ENCODE measurements at places on chromosomes 12 and 14.
A peak's percentile ranks its signal among the peaks of the same experiment; 100 is the strongest.

- peak; percentile 23 for DNase-seq
These were observed 141.7 kb downstream of the SYT1 start for GRCh38 chr12:79006306-79006705.

DNA sequence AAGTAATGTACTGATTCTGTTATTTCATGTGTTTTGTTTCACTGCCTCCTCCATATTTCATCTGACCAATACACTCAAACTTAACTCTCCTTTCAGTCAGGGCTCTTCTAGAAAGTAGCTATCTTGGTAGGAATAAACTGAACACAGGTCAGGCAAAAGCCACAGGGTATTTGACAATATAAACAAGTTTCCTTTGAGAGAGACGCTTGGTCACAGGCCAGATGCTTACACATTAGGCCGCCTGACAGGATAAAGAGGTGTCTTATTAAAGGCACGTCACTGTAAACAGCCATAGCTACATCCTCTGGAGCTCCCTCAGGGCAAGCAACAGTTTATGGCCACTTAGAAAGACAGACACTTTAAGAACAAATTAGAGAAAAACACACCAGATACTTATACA is 607.5 kb downstream of the SLC6A15 start:
- DNase-seq: no peak

- no peak for DNase-seq
These were observed 88.8 kb downstream of the SINHCAF start for GRCh38 chr12:31236998-31237637.

DNA sequence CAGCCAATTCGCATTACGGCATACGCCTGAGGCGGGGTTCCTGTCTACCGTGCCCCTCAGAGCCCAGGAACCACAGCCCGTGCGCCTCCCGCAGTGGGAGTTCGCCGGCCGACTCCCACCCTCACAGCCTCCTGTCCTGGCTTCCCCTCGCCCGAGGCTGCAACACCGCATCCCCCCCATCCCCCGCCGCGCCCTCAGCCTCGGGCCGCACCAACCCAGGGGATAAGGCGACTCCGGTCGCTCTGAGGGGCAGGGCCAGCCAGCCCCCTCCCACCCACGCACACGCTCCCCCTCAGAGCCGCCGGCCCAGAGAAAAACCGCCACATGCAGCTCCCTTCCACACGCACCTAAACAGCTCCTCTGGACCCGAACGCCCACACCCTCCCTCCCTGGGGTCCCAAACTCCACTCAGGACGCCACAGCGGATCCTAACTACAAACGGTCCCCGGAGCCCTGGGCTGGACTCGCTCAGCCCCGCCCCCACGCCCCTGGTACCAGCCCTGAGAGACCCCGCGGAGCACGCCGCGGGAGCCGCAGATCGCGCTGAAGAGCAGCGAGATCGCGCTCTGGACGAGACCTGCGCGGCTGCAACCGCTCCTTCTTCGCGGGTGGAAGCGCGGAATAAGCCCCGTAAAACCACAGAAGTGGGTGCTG is at the start of gene C14orf39:
Gene C14orf39 (minus strand): TSS at position 466 of the 654 bp plus-strand sequence. CDS start 985 bp downstream, outside the sequence.
- no peak for DNase-seq

GRCh38 chr12:124511259-124511985 is 56.0 kb downstream of the NCOR2 start:
- no peak for DNase-seq

DNA sequence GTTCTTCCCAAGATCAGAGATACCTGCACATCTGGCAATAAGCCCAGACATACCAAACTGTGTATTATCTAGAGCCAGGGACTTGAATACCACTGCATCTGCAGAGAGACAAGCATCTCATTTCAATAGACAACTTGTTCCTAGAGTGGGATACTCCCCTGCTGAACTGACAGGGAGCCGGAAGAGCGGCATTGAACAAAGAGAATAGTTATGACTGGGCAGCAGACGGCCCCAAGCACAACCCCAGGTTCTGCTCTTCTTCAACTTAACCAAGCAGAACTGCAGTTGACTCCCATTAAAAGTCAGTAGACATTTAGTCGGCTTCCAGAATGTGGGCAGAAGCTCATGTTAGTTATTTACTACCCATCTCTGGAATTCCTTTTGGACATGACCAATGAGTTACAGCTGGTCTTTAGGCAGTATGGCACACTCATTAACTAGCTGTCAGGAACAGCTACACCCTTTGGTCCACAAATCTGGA is 112.9 kb downstream of the HMGA2 start:
- DNase-seq: peak; percentile 78

DNA sequence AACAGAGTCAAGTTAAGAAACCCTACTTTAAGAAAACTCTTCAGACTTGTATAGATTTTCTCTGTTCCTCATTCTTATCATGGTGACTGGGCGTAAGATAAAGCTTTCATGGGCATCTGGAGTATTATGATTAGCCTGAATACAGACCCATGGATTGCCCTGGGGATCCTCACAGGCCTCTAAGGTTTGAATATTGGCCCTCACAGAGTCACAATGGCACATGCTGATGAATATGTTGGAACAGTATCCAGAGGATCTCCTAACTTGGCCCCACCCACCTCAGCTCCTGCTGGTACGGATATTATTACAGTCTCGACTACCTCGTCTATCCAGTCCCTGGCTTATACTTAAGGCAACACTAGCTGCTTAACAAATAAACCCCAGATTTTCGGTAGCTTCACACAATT is 8.1 kb downstream of the OSBPL8 start:
- DNase-seq: peak; percentile 3

DNA sequence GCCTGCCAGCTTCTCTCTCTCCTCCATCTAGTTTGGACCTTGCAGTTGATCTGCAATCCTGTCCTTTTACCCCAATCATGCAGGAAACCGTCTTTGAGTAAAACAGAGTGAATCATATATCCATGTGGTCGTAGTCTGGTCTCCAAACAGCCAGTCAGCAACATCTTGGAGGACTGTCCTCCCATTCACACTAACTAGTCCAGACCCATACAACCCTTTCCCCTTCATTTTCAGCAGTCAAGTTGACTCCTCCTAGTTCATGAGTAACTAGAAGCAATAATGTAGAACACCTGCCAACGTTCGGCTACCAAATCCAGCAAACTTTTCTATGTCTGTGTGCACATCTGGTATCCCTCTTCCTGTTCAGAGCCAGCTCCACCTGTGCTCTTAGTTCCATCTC is 10.8 kb upstream of the BIN2 start:
- DNase-seq: peak; percentile 69

DNA sequence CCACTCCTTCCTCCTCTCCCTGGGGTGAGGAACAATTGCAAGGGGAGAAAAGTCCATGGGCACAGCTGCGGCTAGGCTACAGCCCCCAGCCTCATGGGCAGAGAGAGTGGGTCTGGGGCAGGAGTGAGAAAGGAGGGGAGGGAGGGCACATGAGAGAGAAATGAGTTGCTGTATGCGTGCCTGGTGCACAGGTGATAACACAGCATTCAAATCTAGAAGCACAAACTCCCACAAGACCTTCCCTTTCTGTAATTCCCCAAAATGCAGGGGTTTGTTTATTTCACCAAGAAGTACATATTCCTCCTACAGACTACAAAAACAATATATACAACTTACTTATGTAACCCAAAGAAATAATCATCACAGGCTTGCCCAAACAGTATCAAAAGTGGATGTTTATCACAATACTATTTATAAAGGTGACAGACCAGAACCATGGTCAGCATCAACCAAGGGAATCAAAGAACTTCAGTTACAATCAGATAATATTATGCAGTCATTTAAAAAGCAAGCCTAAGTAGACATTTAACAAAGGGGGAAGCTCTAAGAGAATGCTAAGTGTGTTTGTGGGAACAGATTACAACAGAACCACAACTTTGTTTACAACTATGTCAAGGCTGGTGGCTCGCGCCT is 54.2 kb downstream of the ITPK1 start:
- DNase-seq: no peak

DNA sequence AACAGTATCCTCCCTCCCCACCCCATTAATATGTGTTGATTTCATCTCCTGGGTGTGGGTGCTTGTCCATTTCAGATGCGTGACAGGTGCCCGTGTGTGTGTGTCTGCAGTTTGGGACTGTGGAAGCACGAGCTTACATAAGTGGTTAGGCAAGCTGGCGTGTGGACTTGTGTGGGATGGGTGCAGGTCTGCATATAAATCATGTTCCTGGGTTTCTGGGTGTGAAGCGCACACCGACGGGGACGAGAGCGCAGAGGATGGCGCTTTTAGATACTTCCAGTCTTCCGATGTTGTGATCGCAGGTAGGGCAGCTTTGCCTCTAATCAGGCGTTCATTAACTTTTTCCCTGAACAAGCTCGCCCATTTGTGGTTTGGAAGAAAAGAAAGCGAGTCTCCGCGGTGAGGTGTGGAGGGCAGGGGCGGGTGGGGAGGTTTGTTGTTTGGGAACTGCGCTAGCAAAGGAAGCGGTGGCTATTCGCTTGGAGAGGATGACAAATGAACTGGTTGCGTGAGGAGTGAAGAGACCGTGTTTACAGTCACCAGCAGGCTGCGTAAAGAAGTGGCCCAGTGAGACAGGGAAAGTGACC is 865 bp downstream of the RGS6 start:
- no peak for DNase-seq

- DNase-seq: no peak
These were observed 373.5 kb upstream of the OR4E1 start for GRCh38 chr14:22047115-22047514.

GRCh38 chr14:59013672-59014298 is 174.7 kb upstream of the DAAM1 start:
- DNase-seq: peak; percentile 84

DNA sequence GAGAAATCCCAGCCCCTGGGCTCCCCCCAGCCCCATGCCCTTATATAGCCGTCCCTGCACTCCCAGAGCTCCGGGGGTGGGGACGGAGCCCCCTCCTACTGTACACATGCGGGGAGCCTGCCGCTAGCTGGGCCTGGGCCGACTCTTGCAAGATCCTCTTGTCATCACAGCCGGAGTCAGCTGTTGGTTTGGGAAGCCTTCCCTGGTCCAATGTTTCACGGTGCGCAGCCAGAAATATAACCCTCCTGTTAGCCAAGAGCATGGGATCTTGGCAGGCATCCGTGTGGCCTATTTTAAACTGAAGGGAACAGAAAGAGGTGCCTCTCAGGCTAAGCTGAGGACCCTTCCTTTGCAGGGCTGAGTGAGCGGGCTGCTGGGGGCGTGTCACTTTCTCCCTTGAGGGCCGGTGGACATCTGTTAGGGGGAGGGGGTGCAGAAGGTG is 175.3 kb downstream of the TSPAN9 start:
- DNase-seq: peak; percentile 68

GRCh38 chr12:71460318-71460717 is 20.7 kb downstream of the LGR5 start:
- no peak for DNase-seq

DNA sequence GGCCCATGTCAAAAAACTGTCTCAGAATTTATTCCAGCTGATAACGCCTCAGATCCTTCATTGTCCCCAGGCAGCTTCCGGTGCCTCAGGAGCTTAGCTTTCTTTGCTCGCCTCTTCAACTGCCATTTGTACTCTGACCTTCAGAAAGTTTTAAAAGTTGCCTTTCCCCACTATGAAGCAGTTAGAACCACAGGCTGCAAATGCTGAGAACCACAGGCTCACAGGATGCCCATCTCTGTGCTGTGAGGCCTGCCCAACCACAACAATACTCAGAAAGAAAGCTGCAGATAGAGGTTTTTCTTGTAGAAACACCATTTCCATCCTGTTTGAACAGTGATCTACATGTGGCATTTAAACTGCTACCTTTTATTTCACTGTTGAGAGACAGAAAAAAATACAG is 131.1 kb downstream of the PRKCH start:
- no peak for DNase-seq

- no peak for DNase-seq
These were observed 17.4 kb downstream of the P2RX4 start for GRCh38 chr12:121227294-121227693.

DNA sequence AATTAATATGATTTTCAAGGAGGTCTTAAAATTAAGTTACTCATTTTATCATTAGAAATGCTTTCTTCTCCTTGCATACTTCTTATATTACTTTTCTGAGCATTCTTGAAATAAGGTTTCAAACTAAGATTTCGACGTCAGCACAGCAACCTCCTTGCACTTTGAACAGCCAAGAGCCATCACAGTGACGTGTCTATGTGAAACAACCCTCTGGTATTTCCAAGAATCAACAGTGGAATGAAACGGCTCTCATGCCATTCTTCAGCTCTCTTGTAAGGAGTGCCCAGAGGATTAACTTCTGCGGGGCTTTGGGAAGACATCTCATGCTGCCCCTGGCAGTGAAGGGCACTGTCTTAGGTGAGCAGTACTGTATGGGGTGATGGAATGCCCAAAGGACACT is 109.2 kb downstream of the EFCAB11 start:
- peak; percentile 56 for DNase-seq

- no peak for DNase-seq
These were observed 1091.8 kb downstream of the AACS start for GRCh38 chr12:126156806-126157574.

DNA sequence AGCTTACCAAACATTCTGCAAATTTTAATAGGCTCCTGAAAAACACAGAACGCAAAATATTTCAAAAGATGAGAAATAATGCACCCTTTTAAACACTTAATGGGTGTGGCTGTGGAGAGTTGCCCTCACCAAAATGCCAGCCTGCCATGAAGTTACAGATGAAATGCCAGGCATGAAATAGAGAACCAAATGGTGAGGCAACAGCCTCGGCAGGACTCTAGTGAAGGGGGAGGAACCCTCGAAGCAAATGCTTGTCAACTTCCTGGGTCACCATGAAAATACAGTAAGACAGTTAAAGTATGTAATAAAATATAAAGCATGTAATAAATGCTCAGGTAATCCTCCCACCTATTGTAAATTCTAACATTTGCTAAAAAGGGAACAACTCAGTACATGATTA is 24.1 kb downstream of the DUSP16 start:
- no peak for DNase-seq

DNA sequence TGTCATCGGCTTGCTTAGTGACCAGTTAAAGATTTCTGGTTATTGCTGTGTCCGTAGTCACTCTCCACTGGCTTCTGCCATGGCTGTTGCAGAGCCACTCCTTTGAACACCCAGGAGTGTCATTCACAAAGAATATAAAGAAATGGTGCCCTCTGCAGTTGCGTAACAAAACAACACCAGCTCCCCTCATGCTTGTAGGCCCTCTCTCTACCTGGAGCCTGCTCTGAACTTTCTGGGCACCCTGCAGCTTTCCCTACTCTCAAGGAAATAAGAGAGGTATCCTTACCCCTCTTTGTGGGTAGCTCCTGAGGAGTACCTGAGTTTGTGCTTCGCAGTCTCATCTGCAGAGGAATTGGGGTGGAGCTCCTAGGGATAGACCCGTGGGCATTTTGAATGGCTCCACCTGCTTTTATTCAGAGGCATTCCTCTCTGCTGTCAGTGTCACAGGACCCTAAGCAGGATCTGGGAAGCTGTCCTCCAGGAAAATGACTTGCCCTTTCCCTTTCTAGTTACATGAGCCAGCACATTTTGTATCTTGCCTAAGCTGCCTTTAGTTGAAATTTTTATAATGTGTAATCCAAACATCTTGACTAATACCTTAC is 97.2 kb upstream of the TMEM260 start:
- DNase-seq: peak; percentile 18

DNA sequence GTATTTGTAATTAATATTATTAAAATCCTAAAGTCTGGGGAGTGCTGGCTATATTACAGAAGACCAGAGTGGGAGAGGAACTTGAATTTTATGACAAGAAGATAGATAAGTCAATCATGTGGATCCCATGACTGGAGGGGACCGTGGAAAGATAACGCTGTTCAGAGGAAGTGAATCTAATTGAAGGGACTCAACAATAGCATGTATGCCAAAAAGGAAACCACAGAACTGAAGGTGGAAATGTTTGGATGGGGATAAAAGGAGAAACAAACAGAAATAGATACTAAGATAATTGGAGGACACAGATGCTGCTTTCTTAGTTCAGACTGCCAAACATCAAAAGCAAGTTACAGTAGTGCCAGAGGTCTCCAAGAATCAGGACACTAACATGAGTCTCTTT is 21.1 kb downstream of the OR6J1 start:
- DNase-seq: no peak

- DNase-seq: peak; percentile 43
These were observed 278.3 kb downstream of the NRXN3 start for GRCh38 chr14:78448164-78449094.

All from fibroblast of mammary gland (primary cell).